Fibroblast of skin of back (primary cell): ENCODE measurements at places on chromosomes 6 and 20.
A peak's percentile ranks its signal among the peaks of the same experiment; 100 is the strongest.

GRCh38 chr6:45148278-45148677, 179.9 kb upstream of the RUNX2 start:
- no peak for DNase-seq

GRCh38 chr6:29847871-29848630, 20.4 kb downstream of the HLA-G start:
- DNase-seq, result peak; percentile 40

GRCh38 chr6:136015531-136015930, 164.0 kb downstream of the PDE7B start:
- DNase-seq, result peak; percentile 72

DNA sequence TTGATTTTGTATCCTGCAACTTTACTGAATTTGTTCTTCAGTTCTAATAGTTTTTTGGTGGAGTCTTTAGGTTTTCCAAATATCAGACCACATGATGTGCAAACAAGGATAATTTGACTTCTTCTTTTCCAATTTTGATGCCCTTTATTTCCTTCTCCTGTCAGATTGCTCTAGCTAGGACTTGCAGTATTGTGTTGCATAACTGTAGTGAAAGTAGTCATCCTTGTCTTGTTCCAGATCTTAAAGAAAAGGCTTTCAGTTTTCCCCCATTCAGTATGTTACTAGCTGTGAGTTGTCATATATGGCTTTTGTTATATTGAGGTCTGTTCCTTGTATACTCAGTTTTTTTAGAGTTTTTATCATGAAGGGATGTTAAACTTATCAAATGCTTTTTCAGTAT, 4.6 kb downstream of the MICB start:
- DNase-seq, result no peak
